ENCODE measurements at places on chromosomes 5 and 9.

GRCh38 chr9:127451858-127452656, 747 bp downstream of the LRSAM1 start:
- DNase-seq, result peak; percentile 71

DNA sequence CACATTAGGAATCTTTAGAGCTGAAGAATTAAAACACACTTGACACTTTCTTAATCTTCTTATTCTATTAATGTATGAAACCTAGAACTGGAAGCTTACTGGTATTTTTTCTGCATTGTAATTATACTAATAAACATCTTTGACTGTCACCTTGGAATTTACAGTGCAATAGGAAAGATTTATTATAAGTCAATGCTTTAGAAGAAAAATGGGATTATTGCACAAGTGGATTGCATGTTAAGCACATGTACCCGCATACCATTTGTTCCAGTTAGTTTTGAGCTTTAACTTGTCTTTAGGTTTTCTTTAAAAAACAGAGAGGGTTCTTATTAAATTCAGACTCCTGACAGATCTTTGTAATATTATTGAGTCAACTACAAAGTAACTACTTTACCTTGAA, 278.5 kb downstream of the CCDC171 start:
- no peak for DNase-seq

- no peak for DNase-seq
These were observed 128.6 kb downstream of the PJA2 start for GRCh38 chr5:109281136-109281690.

DNA sequence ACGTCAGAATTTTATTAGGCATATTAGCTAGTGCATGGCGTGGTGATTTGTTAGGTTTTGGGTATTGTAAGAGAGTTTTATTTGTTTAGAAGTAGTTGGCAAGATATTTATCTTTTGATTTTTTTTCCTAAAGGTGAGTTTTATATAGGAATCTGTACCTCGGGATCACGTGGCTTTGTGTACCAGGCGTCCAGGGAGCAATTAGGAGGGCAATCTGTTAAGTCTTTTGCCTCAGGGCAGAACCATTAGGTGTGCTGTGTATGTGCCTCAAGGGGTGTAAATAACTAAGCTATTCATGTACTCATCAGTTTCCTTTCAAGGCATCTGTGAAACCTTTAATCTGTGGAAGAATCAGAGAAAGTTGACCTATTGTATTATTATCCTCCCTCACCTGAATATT, 39.4 kb downstream of the ZSWIM6 start:
- DNase-seq, result peak; percentile 5

Data from Karpas-422 (cell line).